ENCODE measurements at places on chromosomes 4 and X.

DNA sequence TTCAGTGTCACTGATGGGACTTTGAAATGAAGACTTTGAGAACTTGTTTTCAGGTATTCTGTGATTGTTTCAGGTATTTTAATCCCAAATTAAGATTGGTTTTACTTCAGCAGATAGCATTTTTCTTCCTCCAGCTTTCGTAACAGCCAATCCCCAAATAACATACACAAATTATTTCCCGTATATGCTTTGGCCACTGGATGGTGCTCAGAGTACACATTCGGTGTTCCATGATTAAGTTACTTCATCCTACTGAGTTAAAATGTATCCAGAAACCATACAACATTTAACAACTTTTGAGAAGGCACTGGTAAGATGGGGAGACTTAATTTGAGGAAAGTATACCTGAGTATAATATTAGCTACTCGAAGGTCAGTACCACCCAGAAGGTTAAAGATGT, 233.4 kb upstream of the FAM47A start:
- peak; percentile 5 for DNase-seq

DNA sequence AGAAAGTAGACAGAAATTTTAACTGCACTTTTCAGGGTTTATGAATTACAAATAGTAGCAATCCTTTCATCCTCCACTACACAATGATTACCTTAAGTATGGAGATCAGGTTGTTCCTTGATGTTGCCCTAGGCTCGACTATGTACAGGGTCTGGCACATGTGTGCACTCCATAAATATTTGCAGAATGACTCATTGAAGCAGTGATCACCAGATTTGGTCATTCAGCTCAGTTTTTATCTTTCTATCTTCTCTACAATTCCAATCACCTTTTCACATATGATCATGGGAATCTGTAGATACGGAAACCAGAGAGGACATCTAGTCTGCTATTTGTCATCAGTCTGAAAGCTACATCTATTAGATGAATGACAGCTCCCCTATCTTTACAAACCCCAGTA, 171.7 kb upstream of the HCCS start:
- DNase-seq = no peak

DNA sequence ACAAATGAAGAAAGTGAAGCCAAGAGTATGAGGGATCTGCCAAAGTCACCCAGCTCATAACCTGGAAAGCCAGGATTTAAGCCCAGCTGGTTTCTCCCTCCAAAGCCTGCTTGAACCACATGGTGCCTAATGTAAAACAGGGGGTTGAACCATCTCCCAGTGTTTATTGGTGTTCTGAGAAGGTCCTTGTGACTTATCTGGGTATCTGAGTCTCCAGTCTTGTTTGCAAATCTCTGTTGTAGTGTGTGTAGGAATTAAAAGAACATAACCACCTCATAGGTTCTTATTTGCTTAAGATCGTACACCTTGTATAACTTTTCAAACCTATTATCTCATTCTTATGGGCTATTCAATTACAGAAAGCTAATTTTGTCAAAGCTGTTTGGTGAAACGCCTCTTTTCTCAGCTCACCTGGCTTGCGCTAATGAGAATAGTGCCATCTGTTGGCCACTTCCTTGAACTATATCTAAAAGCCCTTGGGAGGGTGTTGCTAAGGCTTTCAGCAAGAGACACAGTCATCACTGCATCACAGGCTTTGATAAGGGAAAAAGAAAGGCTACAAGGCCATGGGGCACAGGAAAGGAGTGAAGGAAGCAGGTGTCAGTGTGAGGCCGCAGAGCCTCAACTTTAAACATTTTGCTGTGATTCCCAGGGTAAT, 34.0 kb downstream of the ETDB start:
- DNase-seq = peak; percentile 35

DNA sequence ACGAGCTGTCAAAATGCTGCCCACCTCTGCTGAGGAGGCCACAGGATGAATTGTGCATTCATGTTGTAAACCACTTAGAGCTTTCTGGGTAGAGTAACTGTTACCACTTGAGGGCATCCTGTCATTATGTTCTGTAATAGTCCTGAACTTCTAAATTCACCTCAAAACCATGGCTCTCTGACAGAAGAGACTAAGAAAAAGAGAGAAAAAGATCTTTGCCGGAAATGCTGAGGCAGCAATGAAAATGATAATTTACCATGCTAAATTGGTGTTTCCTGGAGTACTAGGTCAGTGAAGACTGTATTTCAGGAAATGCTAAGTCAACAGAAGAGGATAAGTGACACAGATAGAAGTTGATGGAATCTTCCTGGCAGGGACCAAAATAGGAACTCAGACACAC, 942.3 kb upstream of the SLIT2 start:
- DNase-seq = peak; percentile 62

DNA sequence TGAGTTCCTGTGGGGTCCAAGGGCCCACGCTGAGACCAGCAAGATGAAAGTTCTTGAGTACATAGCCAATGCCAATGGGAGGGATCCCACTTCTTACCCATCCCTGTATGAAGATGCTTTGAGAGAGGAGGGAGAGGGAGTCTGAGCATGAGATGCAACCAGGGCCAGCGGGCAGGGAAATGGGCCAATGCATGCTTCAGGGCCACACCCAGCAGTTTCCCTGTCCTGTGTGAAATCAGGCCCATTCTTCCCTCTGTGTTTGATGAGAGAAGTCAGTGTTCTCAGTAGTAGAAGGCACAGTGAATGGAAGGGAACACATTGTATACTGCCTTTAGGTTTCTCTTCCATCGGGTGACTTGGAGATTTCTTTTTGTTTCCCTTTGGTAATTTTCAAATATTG, 4.8 kb downstream of the MAGEA11 start:
- no peak for DNase-seq

DNA sequence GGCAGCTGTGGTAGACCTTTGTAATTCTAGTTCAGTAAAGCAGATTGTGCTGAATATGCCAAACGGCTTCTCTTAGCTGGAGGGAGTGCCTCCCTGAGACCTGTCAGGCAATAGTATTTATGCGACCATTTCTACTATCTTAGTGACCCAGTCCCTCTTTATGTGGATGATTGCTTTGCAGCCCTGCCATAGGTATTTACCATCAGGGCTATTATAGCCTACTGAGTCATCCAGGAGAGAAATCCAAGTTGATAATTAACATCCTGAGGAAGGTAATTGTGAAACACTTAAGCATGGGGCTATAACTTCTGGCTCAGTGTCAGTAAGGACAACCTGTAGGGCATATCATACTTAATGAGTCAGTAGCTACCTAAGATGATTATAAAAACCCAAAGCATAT, 103.9 kb upstream of the MAOA start:
- no peak for DNase-seq

- no peak for DNase-seq
These were observed 47.9 kb upstream of the TSPAN5 start for GRCh38 chr4:98706200-98706813.

- DNase-seq = peak; percentile 97
These were observed 202.2 kb upstream of the GPRIN3 start for GRCh38 chr4:89509708-89510281.

- no peak for DNase-seq
These were observed 10.6 kb upstream of the H2AZ1 start for GRCh38 chr4:99960648-99961047.

DNA sequence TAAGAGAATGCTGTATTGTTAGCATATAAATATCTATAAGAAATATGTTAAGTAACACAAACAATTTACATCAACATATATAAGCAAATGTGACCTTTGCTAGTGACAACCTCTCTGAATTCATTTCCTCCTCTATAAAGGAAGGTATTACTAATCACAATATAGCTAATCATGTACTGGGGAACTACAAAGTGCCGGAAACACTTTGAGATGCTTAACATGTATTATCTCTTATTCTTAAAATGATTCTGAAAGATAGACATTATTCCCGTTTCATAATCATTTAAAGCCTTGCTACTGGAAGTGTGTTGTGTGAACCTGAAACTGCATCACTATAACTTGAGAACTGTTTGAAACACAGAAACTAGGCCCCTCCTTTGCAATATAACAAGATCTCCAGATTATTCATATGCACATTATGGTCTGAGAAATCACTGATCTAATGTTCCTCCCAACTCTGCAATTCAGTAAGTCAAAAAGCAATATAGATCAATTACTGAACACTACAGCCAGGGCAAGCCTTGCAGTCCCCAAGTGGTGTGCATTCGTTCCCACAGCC, 54.0 kb downstream of the KLHL8 start:
- DNase-seq = no peak

- no peak for DNase-seq
These were observed 3.1 kb upstream of the SLBP start for GRCh38 chr4:1715002-1715758.

- DNase-seq = peak; percentile 27
These were observed 3.3 kb upstream of the SLC25A4 start for GRCh38 chr4:185139736-185140135.

DNA sequence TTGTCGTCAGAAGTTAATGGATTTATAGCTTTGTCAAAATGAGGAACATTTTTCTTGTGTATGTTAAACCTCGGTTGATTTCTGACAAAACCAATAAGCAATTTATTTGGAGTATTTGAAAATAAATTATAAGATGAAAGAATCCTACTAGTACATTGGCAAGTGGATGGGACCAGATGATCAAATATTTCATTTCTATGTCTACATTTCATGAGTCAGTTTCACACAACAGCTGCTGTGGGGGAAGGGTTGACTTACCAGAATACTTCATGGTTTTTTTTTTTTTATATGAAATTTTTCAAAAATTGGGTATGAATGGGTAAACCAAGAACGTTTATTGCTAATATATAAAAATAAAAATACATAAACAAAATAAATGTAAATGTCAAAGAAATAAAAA, 39.4 kb downstream of the RAPGEF2 start:
- DNase-seq = peak; percentile 15

DNA sequence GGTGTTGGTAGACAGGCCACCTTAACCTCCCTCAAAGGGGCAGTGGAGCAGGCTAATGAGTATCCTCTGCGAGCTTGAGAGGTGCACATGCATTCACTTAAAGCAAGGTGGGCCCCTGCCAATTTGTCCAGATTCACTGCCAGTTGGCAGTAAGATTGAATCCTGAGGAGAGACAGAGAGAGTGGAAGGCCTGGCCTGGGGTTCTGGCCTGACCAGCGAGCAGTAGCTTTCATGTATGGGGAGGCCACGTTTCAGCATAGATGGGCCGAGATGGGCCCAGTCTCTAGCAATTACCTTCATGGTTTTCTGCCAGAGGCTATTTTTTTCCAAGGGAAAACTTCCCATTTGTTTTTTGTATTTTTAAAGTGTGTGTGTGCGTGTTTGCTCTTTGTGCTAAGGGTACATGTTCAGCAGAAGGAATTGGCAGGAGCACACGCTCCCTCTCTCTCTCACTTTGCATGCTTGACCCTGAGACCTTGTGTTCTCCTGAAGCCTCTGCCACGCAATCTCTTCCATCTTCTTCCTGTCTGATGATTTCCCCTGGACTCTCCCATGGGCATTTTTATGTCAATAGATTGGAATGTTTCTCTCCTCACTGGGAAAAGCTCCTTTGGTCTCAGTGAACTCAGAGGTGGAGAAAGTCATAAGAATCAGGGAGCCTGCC, 215.8 kb upstream of the SFRP2 start:
- peak; percentile 99 for DNase-seq

- no peak for DNase-seq
These were observed 205.7 kb downstream of the SOX3 start for GRCh38 chrX:140298960-140299825.

DNA sequence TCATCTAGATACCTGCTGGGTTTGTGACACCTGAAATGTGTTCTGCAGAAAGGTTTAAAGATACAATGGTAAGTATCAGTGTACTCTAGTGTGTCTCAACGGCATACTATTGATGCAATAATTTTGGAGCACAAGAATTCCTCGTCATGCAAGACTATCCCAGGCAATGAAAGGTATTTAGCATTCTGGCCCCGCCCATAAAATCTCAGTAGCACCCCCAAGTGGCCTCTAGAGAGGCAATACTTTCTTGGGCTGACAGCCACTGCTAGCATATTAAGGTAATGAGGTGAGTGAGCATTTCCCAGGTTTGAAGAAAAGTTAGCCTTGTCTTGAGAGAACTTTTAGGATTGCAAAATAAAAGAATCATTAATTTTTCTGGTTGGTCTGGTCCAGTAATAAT, 24.0 kb downstream of the TAB3 start:
- DNase-seq = no peak

DNA sequence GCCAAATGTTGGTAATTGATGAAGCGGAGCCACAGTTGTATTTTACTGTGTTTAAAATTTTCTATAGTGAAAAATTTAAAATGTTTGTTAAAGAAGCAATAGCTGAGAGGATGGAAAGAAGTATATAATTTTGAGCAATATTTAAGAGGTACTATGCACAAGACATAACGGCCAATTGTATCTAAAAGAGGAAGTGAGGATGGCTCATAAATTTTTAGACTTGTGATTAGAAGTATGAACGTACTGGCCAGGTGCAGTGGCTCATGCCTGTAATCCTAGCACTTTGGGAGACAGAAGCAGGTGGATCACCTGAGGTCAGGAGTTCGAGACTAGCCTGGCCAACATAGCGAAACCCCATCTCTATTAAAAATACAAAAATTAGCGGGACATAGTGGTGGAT, 12.7 kb upstream of the HHIP start:
- no peak for DNase-seq

- DNase-seq = no peak
These were observed 18.7 kb upstream of the CXCL13 start for GRCh38 chr4:77586951-77587383.

DNA sequence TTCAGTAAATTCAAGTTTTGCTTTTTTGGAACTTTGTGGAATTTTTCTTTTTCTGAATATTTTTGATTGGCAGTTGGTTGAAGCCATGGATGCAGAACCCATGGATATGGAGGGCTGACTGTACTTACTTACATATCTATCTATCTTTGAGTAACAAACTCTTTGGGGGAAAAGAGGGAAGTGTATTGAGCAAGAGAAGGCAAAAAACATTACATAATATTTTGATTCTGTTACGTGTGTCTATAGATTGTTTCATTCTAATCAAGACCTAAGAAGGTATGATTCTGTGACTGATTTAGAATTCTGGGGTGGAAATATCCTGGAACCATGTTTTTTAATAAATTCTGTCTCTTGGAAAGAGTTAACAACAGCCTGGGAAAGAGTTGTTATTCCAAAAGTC, 31.5 kb downstream of the GRSF1 start:
- DNase-seq = no peak

DNA sequence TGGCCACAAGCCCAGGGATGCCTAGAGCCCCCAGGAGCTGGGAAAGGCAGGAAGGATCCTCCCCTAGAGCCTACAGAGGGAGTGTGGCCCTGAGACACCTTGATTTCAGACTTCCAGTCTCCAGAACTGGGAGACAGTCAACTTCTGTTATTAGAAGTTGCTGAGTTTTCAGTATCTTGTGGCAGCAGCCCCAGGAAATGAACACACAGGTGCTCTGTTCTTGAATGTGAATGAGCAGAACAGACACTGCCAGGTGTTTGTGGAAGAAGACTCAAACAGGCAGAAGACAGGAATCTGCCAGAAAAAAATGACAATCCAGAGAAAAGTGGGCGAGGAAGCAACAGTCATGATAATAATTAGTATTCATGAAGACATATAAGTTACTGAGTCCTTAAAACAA, 64.5 kb upstream of the STS start:
- DNase-seq = no peak

All from fibroblast of gingiva (primary cell).